ENCODE measurements at places on chromosomes 7 and 10.
A peak's percentile ranks its signal among the peaks of the same experiment; 100 is the strongest.

- DNase-seq, result no peak
Observed at GRCh38 chr10:85044-85443, 35.9 kb upstream of the TUBB8 start.

DNA sequence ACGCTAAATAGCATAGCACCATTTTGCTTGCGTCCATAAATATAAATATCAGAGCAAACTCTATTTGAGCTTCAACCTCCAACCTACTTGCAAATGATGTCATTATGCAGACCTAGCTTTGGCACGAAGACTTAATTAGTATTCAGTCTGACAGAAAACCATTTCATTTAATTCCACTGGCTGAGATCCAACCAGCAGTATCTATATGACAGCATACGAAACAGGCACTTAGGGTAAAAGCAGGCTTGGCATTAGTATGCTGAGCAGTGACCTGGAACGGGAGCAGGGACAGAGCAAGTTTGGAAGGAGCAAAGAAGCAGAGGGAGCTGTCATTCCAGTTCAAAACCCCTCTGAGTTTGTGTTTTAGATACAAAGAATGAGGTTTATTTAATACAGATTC, 312.5 kb upstream of the CHRM2 start:
- DNase-seq, result no peak

DNA sequence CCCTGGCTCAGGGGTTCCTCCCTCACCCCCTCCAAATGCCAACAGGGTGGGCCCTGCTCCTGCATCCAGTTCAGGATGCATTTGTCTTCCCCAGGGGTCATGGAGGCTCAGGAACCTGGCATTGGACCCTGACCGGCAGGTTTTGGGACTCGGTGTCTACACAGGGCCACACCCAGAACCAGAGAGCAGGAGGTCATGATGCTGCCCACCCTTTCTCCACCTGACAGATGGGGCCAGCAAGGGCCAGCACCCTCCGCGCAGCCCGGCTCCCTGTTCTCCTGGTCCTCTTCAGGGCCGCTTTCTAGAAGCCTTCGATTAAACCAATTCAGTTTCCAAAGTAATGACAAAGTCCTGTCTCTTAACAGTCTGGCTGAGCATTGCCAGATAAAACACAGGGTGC, 50.2 kb downstream of the CAMK2B start:
- no peak for DNase-seq

GRCh38 chr7:74280985-74281384, 8.2 kb upstream of the CLIP2 start:
- no peak for DNase-seq

DNA sequence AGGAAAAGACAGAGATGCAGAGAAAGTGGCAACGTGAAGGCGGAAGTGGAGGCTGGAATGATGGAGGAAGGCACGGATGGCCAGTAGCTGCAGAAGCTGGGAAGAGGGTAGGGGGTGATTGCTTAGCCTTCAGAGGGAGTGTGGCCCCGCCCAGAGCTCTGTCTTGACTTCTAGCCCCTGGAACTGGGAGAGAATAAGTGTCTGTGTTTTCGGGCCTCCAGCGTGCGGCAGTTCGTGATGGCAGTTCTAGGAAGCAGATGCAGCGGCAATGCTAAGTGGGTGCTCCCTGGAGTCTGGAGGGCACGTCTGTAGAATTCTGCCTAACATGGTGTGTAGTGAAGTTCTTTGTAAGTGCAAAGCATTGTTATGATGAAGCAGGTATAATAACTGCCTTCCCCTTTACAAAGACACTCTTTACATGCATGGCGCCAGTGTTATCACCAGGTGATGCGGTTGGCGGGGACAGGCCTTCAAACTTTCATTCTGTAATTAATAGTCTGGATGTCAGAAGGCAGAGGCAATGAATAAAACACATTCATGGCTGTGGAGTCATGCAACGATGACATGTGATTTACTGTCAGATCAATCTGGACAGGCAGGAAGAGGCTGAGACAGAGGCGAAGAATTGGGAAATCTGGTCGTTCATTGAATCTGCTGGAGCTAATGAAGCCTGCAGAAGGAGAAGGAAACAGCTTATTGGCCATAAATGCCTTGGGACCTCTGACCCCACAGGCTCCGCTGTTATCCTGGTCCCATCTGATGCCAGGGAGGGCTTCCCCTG, 228.6 kb downstream of the GLRX3 start:
- no peak for DNase-seq

DNA sequence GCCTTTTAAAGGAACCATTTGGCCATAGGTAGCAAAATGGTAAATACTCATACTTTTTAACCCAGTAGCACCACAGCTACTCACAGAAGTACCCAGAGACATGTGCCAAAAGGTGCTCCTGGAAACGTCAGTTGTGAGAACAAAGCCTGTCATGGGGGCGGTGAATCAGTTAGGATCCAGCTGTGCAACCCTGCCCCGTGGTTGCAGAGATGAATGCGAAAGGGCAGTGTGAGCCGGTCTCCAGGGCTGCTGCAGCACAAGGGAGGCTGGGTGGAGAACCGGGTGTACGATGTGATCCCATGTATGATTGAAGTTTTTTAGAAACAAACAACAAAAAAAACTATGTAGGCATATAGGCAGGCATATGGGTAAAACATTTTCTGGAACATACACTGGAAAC, 1.3 kb upstream of the LRRC18 start:
- DNase-seq, result peak; percentile 8
